ENCODE measurements at places on chromosomes 7 and 10.
A peak's percentile ranks its signal among the peaks of the same experiment; 100 is the strongest.

- DNase-seq, result no peak
Measured at GRCh38 chr7:30764030-30764975, 6.9 kb upstream of the MINDY4 start.

DNA sequence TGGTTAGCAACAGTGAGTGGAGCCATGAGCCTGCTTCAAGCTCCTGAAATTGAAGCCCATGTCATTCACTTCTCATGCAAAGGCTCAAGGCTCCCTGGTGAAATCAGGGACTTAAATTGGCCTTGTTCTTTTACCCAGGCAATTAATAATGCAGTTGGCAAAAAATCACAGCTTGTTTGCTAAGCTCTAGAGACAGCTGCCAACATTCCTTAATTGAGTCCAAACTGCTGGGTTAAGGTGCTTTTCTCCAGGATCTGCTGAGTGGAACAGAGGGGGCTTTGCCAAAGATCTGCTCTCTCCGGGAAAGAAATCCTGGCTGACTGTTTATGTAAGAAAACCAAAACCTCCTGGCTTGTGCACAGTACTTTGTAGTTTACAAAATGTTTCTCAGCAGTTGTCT lies 257.6 kb upstream of the GHITM start:
- no peak for DNase-seq

GRCh38 chr7:96521068-96521894 lies 188.4 kb downstream of the SEM1 start:
- no peak for DNase-seq

GRCh38 chr10:119413093-119413453 lies 129.4 kb downstream of the RGS10 start:
- no peak for DNase-seq

GRCh38 chr7:108454674-108455550 lies 1.3 kb downstream of the NRCAM start:
- no peak for DNase-seq

DNA sequence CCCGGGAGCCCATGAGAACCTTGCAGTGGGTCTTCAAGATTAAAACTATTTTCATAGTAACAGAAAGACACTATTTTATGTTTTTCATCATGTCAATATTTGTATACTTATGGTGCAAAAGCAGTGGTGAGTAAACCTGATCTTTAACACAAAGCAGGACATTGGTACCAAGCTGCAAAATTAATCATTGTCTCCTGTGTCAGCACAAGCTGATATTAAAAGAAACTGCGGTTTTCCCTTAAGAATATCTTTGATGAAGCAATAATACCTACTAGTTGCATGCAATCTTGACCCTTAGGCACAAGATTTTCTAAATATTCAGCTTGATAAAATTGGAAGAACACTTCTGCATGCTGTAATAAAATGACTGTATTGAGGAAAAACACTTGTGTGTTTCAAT lies 121.7 kb downstream of the MDFIC start:
- DNase-seq, result no peak

- no peak for DNase-seq
Measured at GRCh38 chr7:108372618-108373017, 83.6 kb downstream of the NRCAM start.

DNA sequence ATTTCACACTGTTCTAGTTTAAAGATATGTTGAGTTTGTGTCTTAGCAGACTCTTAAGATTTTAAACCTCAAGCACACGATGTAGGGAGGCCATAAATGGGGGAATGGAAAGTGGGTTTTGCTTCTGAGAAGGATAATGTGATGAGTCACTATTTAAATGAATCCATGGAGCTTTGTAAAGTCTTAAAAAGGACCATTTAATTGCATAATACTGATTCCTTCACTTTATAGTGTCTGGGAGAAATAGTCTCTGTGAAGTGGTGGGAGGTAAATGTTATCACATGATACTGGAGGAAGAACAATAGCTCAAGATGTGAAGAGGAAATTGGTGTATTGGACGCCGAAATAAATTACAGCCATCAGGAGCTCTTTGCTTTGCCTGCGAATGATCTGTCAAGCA lies 84.0 kb upstream of the MYO3A start:
- DNase-seq, result no peak

GRCh38 chr7:99928994-99929729 lies at the start of gene GJC3:
TSS of gene GJC3 (minus strand) at chr7:99929620. CDS start at chr7:99929620, 0 bp downstream.
- peak; percentile 91 for DNase-seq

- DNase-seq, result no peak
Measured at GRCh38 chr7:36360244-36360643, 29.4 kb upstream of the ANLN start.

DNA sequence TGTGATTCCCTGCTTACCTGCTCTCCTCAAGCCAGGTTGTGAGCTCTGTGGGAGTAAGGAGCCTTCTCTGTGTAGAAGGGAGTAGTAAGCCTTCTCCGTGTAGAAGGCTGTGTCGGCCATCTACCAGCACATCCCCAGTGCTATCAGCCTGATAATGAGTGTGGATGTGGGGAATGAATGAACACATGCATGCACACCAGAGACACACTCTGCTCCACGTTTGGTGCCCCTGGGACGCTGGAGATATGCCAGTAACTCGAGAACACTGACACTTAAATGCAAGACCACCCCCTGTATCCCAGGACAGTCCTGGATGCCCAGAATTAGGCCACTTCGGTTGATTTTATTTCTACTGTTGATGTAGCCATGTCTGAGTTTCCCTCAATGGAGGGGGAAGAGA lies 21.1 kb upstream of the GPR26 start:
- no peak for DNase-seq

All from COLO829 (cell line).